ENCODE measurements at places on chromosomes 2 and 18.

DNA sequence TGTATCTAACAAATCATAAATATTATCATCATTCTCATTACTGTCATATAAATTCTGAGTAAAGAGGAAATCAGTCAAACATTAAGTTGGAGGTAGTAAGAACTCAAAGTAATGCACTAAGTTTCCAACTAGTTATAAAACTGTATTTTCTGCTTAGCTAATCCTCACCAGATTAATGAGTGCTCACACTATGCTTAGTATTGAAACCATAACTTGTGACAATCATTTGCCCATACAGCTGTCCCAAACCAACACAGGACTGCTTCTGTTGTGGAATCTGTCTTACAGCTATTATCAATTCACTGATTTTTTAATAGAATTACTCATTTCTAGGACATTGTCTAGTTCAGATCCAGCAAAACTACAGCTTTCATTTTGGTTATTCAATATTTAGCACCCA lies 41.5 kb upstream of the TANK start:
- DNase-seq: no peak

DNA sequence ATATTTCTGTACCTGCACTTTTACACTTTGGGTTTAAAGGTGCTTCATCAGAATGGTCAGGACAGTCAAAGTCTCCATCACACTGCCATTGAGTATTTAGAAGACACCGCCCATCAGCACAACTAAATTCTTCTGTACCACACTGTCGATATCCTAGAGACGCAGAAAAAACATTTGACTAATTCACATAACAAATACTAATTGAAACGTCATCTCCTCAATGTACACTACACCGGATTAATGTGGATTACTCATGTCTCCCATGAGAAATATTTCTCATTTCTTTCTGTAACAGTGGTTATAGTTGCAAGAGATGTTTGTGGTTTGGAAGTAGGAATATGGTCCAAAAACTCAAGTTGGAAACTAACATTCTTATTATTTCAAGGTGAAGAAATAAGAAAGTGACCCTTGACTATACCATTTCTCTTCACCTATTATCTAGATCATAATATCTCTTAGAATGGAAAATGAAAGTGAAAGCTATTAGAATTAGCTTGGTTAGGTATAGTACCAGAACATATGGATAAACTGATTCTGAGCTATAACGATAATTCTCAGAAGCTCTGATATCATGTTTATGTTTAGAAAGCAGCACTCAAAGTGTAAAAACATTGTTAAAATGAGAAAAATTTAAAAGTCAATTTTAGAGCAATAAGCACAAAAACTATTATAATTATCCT lies 1627.7 kb downstream of the LRP1B start:
- DNase-seq: no peak

GRCh38 chr2:191189112-191189635 lies 38.4 kb upstream of the STAT4 start:
- no peak for DNase-seq

DNA sequence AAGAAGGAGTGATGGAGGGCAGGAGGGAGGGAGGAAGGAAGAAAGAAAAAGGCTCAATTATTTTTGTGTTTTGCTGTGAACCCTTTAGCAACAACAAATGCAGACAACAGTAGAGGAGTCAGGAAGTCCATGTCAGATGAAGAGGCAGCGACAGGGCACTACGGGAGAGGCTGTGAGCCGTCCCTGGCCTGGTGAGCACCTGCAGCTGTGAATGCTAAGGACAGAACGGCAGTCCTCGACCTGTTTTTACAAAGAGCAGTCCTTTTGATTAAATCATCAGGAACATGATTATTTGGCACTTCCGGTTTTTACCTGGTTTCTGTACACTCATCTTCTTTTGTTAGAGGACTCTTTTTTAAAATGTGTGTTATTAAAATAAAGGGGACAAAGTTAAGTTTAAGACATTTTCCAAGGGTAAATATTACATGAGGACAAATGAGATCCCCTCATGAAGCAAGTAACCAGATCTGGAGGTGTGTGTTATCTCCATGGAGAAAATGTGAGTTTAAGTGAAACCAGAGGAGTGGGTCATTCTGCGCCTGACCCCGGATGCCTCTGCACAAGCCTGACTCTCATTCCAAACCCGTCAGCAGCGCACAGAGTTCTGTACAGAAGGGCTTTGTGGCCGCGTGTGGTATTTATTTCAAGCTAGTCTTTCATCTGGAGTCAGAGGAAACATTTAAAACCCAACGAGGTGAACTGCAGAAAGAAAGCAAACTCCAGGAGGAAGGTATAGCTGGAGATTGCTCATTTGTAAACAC lies 492.5 kb downstream of the SOX11 start:
- no peak for DNase-seq

DNA sequence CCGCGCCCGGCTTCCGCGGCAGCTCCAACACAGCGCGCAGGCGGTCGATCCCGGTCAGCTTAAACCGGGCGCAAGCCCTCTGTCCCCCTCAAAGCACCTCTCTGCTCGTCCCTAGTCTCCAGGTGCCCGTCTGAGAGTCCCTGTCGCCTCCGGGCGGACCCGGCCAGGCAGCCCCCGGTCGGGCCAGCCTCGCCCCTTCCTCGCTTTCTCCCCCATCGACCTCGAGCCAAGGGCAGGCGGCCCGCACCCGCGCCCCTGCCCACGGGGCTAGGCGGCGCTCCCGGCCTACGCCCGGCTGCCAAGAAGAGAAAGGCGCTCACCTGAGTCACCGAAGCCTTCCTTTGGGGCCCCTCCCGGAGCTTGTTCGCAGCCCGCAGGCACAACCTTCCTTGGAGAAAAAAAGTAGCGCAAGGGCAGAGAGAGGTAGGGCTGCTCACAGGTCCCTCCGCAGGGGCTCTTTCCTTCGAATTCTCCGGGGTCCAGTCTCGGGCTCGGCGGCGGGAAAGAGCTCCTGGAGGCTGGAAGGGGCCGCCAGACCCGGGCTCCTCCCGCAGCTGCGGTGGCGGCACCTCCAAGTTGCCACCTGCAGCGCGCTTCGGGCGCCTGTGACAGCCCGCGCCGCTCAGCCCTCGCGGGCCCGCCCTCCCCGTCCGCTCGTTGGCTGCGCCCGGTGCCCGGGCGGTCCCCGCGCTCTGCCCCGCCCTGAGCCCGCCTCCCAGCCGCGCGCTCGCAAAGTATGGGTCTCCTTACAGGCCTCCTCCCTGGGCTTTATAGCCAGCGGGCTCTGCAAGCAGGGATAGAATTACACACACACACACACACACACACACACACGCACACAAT lies 86.5 kb upstream of the EPB41L3 start:
- DNase-seq: peak; percentile 57

- no peak for DNase-seq
Measured at GRCh38 chr2:148555622-148556294, 88.8 kb upstream of the EPC2 start.
